Calu3 (cell line): ENCODE measurements at places on chromosomes 4 and X. TPM values are rescaled to one million over a fixed set of nuclear protein-coding genes. Genes with fewer than 3 reads are reported as not detected.
A peak's percentile ranks its signal among the peaks of the same experiment; 100 is the strongest.

DNA sequence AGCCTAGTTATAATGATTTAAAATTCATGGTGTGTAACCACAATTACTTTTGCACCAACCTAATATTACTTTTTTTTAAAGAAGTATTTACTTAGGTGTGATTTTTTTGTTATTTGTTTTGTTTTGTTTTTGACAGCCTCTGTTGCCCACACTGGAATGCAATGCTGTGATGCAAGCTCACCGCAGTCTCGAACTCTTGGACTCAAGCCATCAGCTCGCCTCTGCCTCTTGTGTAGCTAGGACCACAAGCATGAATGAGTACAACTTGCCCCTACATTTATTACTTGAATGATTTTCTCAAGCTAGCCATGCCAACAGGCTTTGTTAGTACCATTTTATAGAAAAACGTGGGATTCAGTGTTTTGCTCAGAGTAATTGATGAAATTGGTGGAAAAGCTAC lies 488.8 kb upstream of the CPEB2 start:
- no peak for DNase-seq

GRCh38 chrX:23292988-23293651 lies 41.5 kb upstream of the PTCHD1 start:
- no peak for DNase-seq

- DNase-seq = no peak
These were observed 2.2 kb upstream of the GPR78 start for GRCh38 chr4:8577972-8578371.

- DNase-seq = no peak
These were observed 52.1 kb downstream of the PSAPL1 start for GRCh38 chr4:7382634-7383014.

DNA sequence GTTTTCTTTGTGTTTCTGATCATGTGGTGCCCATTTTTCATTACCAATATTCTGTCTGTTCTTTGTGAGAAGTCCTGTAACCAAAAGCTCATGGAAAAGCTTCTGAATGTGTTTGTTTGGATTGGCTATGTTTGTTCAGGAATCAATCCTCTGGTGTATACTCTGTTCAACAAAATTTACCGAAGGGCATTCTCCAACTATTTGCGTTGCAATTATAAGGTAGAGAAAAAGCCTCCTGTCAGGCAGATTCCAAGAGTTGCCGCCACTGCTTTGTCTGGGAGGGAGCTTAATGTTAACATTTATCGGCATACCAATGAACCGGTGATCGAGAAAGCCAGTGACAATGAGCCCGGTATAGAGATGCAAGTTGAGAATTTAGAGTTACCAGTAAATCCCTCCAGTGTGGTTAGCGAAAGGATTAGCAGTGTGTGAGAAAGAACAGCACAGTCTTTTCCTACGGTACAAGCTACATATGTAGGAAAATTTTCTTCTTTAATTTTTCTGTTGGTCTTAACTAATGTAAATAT lies 110.4 kb downstream of the IL13RA2 start:
- DNase-seq = no peak

- no peak for DNase-seq
These were observed 11.7 kb downstream of the LAS1L start for GRCh38 chrX:65522739-65523372.

DNA sequence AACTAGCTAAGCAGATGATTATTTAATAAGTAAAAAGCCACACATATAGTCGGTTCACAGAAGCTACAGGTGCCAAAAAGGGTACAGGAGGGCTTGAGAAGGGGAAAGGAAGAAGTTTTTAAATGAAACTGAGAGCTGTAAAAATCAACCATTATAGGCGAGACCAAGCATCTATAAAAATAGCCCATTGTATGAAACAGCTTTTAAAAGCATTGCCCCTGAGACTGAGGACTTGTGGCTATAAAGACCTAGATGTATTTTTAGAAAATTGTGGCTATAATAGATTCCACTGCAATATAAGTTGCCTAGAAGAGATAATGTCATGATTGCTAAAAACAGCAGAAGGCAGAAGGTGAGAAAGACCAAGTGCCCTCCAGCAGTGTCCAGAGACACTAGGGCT lies 15.0 kb upstream of the TTC29 start:
- no peak for DNase-seq

DNA sequence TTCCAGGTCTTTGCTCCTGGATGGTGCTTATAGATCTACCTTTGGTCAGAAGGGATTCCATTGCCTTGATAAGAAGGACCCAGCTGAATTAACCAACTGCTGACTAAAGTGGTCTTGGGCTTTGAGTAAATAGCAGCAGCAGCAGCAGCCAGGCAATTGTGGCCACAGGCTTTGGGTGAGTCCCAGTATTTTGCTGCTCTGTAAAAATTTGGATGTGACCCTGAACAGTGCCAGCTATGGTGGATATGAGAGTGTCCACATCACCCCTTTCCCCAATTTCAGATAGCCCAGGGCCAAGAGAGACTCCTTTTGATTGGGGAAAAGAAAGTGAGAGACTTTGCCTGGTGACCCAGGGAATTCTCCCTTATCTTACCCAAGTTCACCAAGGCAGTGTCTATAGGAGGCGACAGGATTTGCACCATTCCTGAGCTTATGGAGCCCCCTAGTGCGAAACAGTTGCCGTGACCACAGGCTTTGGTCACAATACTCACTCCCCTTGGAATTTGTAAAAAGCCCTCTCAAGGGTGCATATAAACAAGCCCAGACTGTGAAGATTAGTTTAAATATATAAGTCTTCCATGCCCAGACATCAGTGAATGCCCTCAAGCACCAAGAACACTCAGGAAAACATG lies 518.0 kb downstream of the TMA16 start:
- DNase-seq = peak; percentile 39

DNA sequence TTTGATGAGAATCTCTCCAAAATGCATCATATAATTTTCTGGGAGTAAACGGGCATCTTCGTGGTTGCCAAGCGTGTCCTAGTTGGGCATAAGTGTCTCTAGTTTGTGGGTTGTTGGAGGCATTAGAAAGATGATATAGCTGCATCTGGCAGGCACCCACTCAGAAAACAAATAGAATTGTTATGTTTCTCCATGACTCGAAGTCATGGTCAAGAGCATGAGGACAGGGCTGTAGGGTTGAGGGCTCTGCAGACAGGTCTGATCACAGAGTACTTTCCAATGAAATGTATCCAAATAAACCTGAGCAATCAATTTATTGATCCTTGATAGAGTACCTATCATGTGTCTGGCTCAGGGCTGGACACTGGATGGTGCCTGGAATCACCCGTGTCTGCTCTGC lies 82.7 kb downstream of the SORCS2 start:
- DNase-seq = no peak

DNA sequence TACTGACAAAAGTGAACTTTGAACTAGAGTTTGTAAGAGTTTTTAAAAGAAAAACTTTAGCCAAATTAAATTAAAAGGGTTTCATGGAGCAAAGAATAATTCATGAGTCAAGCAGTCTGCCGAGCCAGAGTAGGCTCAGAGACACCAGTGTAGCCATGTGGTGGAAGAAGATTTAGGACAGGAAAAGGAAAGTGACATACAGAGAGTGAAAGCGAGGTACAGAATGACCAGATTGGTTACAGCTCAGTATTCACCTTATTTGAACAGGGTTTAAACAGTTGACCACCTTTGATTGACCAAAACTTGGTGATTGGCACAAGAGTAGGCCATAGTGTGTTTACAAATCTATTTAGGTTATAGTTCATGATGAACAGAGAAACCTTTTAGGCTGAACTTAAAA lies 377.8 kb downstream of the KLHL4 start:
- no peak for DNase-seq

GRCh38 chr4:113094802-113095201 lies 45.3 kb downstream of the ANK2 start:
- no peak for DNase-seq

- DNase-seq = no peak
These were observed 577.0 kb downstream of the SPOCK3 start for GRCh38 chr4:166657261-166657660.

GRCh38 chr4:129446074-129446473 lies 350.1 kb downstream of the C4orf33 start:
- no peak for DNase-seq

DNA sequence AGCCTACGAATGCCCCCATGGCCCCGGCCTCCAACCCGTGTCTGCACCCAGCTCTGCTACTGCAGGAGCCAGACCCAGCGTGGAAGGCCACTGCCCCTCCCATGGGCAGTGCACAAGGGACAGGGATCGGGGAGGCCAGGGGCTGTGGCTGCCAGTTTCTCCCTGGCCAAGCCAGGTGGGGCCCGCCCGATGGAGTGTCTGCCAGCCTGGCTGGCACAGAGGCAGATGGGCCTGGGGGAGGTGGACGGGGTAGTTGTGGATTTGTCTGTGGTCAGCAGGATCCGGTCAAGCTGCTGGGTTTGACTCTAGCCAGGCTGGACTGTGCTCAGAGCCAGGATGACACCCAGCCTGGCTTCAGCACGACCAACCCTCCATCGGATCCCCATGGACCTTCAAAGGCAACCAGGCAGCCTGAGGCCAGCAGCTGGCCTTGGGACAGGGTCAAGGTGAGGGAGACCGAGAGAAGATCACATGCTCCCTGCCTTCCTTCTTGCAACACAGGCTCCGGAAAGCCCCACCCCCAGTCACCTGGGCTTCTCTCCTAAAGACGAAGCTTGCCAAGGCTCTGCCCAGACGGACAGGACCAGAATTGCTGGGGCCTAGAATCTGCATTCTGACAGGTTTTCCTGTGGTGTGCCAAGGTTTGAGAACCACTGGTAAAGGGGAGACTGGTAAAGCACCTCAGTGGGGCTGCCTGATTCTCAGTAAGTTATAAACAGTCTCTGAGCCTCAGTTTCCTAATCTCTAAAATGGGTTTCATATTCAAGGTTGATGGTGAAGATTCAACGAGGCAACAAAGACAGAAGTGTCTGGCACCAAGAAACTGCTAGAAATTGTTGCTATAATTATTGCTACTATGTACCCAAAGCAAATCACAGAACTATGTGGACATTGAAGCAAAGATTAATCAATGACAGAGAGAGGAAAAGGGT lies 78.6 kb downstream of the PPP2R2C start:
- DNase-seq = peak; percentile 22

DNA sequence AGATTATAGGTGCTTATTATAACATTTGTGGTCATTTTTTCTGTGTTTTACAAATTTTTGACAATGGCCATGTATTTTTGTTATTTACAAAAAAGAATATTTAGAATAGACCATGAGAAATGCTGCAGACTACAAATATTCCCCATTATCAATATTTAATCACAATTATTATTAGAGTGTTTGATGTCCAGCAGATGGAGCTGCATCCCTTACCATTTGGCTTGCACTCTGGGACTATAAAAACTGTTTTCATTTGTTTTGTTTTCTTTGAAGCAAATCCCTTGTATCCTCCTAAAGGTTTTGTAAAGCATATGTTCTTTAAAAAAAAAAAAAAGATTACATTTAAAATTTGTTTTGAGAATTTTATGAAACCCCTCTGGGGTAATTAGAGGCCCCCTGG lies 85.6 kb upstream of the CXorf66 start:
- DNase-seq = no peak

DNA sequence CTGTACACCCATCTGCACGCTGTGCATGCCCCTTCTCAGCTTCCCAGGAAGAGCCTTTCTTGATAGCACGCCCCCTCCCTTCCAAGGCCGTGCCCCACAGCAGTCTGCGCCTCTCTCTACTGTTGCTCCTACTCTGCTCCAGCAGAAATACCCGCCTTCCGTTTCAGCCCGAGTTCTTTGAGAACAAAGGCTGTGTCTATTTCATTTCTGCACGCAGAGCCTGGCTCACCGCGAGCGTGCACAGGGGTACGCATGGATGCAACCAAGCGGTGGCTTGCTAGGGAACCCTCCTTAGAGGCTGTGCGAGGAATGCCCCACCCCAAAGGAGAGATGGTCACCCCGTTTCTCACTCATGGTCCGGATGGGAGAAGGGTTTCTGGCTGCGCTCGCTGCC lies 485 bp downstream of the AADAT start:
- DNase-seq = peak; percentile 21

DNA sequence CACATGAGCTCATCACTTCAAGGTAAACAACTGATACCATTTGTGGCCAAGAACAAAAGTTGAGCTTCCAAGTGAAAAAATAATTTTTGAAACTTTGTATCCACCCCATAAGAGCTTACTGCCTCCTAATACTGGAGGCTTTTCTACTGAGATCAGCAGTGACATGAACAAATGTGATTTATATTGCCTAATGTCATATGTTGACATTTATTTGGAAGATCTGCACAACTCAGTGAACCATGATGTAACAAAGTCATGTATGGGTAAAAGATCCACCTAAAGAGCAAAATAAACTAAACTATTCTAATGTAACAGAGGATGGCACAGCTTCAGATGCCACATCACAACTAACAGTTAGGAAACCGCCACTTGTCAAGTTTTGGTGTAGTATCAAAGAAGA lies 65.8 kb downstream of the AFAP1 start:
- no peak for DNase-seq

DNA sequence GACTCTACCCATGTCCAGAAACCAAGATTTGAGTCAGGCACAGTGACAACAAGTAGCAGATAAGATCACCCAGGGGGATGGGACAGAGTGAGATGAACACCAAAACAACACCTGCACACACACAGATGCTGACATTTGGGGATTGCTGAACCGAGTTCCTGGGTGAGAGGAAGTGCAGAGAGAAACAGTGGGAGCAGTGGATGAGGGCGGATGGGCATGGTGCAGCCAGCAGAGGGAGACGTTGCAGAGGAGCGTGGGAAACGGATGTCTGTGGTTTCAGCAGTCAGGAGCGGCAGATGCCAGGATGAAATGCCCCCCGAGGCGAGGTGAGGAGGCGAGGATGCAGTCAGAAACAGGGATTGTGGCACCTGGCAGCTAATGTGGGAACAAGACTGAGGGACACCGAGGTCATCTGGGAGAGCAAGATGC lies 78.6 kb upstream of the STS start:
- no peak for DNase-seq

DNA sequence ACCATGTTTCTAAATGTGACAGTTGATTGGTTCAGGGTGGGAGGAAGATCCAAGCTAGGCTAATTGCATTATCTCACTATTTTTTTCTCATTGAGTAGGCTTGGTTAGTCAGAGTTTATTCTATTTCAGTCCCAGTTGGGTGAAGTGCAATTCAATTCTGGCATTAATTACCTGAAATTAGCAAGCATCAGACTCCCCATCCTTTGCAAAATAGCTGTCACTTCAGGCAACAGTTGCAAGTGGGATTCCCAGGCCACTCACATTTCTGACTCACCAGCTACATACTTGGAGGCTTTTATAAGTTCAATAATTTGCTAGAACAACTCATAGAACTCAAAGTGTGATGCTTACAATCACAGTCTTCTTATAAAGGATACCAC lies 155.8 kb upstream of the HAND2 start:
- no peak for DNase-seq

- no peak for DNase-seq
These were observed 3.3 kb upstream of the CXCR3 start for GRCh38 chrX:71621603-71622002.

The MAOA gene
- 1.8 and 3.3 TPM in 2 replicates for total RNA-seq

The RHOXF2B gene
- total RNA-seq = not detected in 2 replicates

The ETFDH gene
- 8.4 and 13.8 TPM in 2 replicates for total RNA-seq

The ITIH6 gene
- total RNA-seq = 0.47 TPM in 1 of 2 replicates, not detected in the other

The AP1AR gene
- 23.3 and 30.8 TPM in 2 replicates for total RNA-seq

The IL3RA gene
- not detected in 2 replicates for total RNA-seq

The BEND4 gene
- not detected in 2 replicates for total RNA-seq

The USP26 gene
- total RNA-seq = not detected in 2 replicates

The SMIM10 gene
- total RNA-seq = 1.8 and 2.4 TPM in 2 replicates

The NHSL2 gene
- 0.09 and 0.27 TPM in 2 replicates for total RNA-seq

The ZCCHC12 gene
- not detected in 2 replicates for total RNA-seq

The AFF1 gene
- total RNA-seq = 37.7 and 40.2 TPM in 2 replicates

The GAGE12E gene
- not detected in 2 replicates for total RNA-seq

The ITGB1BP2 gene
- total RNA-seq = 7.1 and 8.1 TPM in 2 replicates

The TBC1D8B gene
- total RNA-seq = 14.9 and 15.3 TPM in 2 replicates

The FAM9B gene
- total RNA-seq = 0.40 and 0.69 TPM in 2 replicates

The MID1IP1 gene
- total RNA-seq = 46.7 and 53.5 TPM in 2 replicates

The BEX3 gene
- total RNA-seq = 114 and 117 TPM in 2 replicates

The FHDC1 gene
- 6.0 and 7.8 TPM in 2 replicates for total RNA-seq
